ENCODE measurements at places on chromosomes 3 and 15. TPM values are rescaled to one million over a fixed set of nuclear protein-coding genes. Genes with fewer than 3 reads are reported as not detected.

Gene FHIT
- 1.1 TPM for total RNA-seq

Gene WDR93
- total RNA-seq, result not detected

Gene RBM6
- total RNA-seq, result 23.6 TPM

Gene PLSCR4
- total RNA-seq, result 139 TPM

Gene SCAMP5
- total RNA-seq, result 0.83 TPM

Gene ACKR4
- 0.29 TPM for total RNA-seq

Gene HIGD2B
- not detected for total RNA-seq

Gene CFAP91
- total RNA-seq, result 0.05 TPM

Gene DPPA2
- total RNA-seq, result not detected

Gene CD47
- 50.8 TPM for total RNA-seq

Gene PLS1
- not detected for total RNA-seq
